ENCODE measurements at places on chromosomes 1 and 21.

DNA sequence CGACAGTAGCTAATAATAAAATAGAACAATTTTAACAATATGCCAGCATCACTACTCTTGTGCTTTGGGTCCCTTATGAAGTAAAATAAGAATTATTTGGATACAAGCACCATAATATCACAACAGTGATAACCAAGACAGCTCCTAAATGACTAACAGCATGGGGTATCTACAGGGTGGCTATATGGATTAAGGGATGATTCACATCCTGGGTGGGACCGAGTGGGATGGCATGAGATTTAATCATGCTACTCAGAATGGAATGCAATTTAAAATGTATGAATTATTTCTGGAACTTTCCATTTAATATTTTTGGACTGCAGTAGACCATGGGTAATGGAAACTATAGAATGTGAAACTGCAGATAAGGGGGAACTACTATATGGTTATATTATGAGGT, 28.1 kb upstream of the B3GALNT2 start:
- no peak for DNase-seq

- DNase-seq = peak; percentile 7
Observed at GRCh38 chr1:114126261-114127095, 27.2 kb downstream of the SYT6 start.

DNA sequence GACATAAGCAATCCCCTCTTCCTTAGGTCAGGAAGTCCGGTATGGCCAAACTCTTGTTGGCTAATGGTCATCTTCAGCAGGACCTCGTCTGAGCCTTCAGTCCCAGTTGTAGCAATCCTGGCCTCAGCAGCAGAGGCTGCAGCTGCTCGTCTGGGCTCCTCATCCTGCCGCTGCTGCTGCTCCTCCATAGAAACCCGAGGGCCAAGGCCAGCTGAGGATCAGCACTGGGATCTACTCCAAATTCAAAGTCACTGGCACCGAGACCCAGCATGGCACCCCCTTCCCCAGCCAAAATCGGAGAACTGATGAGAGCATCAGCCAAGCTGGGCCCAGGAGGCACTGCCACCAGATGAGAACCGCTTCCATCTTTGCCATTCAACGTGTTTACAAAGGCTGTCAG, 6.3 kb upstream of the CLDN14 start:
- DNase-seq = no peak

DNA sequence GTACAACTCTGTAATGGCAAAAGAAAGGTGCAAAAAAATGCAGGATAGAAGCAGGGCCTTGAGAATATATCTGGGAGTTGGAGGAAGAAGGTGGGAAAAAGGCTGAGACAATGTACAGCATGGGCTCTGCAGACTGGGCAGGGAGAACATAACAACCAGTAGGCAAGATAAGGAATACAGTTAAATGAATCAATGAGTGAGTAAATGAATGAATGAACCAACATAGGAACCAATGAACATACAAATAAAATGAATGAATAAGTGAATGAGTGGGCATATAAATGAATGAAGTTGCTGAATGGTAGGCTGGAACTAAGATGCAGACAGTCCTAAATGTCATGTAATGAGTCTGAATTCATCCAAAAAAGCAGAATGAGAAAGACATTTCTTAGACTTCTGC, 370.6 kb downstream of the SMYD3 start:
- DNase-seq = no peak

DNA sequence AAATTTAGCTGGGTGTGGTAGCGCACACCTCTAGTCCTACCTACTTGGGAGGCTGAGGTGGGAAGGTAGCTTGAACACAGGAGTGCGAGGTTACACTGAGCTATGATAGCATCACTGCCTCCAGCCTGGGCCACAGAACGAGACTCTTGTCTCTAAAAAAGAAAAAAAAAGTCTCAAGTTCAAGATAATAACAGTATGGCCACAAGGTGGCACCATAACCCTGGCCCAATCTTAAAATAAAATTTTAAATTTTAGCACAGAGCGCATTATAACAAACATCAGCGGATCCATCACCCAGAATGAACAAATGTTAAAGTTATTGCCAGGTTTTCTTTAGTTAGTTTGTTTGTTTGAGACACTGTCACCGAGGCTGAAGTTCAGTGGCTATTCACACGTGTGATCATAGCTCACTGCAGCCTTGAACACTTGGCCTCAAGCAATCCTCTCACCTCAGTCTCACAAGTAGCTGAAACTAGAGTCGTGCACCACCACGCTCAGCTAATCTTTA, 2.9 kb upstream of the HTR6 start:
- peak; percentile 69 for DNase-seq

DNA sequence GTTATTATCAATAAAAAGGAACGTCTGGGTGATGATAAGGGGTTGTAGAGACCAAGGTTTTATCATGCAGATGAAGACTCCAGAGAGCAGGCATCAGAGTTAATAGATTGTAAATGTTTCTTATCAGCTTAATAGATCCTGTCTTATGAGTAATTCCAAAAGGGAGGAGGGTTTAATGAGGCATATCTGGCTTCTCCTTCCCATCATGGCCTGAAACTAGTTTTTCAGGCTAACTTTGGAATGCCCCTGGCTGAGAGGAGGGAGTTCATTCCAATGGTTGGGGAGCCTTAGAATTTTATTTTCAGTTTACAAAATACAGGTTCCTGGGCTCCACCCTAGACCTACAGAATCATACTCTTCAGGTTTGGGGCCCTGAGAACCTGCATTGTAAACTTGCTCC, 13.5 kb downstream of the PLA2G2D start:
- no peak for DNase-seq

DNA sequence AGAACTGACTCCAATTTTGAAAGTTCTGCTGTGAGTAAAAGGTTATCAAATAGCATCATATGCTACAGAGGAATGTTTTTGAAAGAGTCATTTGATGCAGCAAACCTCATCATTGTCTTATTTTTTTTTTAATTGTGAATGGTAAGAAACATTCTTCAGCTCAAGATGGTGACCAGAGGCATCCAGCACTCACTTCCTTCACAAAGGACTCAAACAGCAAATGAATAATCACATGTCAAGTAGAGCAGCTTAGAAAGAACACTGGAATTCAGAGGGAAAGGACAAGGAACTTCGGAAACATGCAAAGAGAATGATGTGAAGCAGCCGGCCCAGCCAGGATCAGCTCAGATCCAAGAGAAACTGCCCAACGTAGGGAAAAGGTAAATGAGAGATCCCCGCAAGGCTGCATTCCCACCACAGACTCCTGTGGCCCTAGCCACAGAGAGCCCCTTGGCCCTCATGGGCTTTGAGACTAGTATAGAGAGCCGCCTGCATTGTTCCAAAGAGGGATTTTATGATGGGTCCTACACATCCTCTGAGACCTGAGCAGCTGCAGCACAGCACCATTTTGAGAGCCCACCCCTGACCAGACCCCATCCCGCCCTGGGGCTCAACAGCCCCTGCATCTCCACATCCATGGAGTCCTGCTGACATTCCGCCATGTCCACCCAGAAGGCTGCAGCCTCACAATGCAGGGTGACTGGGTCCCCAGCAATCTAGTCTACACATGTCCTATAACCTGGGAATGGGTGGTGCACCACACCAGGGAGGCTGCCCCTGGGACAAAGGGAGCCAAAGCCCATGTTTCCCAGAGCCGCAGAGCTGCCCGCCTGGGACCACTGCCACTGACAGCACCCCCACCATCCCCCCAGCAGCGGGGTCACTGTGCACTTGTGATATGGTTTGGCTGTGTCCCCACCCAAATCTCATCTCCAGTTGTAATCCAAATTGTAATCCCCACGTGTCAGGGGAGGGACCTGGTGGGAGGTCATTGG, 21.2 kb upstream of the UTS2 start:
- DNase-seq = no peak
